Fibroblast of skin of left quadriceps (primary cell): ENCODE measurements at places on chromosomes 2 and 18.

- no peak for DNase-seq
Measured at GRCh38 chr18:74257083-74257482, 34.7 kb downstream of the CYB5A start.

GRCh38 chr2:215542690-215543089 lies 106.8 kb upstream of the FN1 start:
- DNase-seq, result no peak

- no peak for DNase-seq
Measured at GRCh38 chr18:7953095-7953958, 386.2 kb downstream of the PTPRM start.

DNA sequence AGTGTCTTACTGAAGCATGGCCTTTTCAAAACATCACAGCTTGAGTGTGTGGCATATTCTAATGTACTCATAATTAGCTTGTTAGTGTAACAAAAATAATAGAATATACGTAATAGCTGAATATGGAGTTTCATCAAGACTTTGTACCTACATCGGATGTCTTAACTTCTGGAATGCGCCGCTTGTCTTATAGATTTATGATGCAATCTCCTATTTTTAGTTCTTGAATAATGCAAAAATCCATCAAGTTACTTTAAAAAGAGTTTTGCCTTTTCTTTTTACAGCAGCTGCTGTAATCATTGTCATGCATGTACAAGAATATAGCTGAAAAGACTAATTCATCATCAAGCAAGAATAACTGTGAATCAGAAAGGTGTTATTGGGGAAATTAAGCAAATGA lies 140.7 kb upstream of the SCN7A start:
- no peak for DNase-seq

DNA sequence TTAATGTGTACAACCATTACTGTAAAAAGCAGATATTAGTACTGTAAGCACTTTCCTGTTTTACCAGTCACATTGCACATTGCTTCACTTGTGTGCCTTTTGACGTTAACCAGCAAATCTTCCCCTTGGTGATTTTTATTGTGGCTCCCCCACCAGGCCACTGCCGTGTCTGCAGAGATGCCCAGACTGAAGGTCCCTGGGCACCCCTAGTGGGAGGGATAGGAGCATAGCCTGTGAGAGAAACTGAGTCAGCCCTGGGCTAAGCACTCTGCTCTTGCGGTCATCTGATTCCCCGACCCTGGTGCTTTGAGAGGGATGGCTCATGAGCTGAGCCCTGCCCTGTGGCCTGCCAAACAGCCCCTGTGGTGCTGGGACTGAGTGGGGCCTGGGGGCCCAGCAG lies 73.4 kb downstream of the INPP4A start:
- DNase-seq, result no peak
